Prostate gland (tissue), 2 donors: ENCODE measurements at places on chromosomes 1 and 21. TPM values are rescaled to one million over a fixed set of nuclear protein-coding genes. Genes with fewer than 3 reads are reported as not detected.

GRCh38 chr1:179545321-179545720 lies 30.4 kb downstream of the NPHS2 start:
- H3K27me3 ChIP-seq = no peaks in the 10 kb centered on the region
- no peak overlapping the region for H3K4me3 ChIP-seq
- H3K36me3 ChIP-seq = no peaks in the 10 kb centered on the region
- H3K27ac ChIP-seq = no peak overlapping the region
- no peak for DNase-seq

- no peak overlapping the region for H3K4me3 ChIP-seq
- H3K36me3 ChIP-seq = no peaks in the 10 kb centered on the region
- no peaks in the 10 kb centered on the region for H3K27me3 ChIP-seq
Measured at GRCh38 chr1:193086342-193086741, 18.9 kb downstream of the GLRX2 start.

DNA sequence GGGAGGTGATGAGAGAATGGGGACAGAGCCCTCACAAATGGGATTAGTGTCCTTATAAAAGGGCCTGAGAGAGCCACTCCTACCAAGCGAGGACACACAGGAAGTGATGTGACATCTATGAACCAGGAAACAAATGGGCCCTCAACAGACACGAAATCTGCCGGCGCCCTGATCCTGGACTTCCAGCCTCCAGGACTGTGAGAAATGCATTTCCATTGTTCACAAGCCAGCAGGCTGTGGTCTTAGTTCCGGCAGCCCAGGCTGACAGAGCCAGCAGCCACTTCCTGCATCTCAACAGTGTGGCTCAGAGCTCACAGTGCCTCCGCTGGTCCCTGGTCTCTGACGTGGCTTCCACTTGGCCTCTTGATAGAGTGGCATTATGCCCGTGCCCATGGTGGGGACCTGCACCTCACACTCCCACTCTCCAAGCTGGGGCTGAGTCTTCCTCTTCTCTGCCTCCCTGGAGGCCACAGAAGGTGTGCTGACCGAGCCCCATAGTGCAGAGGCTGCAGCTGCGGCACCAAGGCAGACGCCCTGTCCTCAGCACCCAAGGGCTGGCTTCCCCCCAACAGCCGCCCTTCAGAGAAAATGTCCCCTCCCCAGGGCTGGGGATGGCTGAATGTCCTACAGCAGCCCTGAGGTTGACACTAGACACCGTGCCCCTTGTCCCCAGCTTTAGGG lies 44.9 kb downstream of the ACOT7 start:
- H3K27me3 ChIP-seq = no peaks in the 10 kb centered on the region
- no peak for DNase-seq
- H3K4me3 ChIP-seq = no peak overlapping the region
- no peaks in the 10 kb centered on the region for H3K36me3 ChIP-seq
- no peak overlapping the region for H3K27ac ChIP-seq

DNA sequence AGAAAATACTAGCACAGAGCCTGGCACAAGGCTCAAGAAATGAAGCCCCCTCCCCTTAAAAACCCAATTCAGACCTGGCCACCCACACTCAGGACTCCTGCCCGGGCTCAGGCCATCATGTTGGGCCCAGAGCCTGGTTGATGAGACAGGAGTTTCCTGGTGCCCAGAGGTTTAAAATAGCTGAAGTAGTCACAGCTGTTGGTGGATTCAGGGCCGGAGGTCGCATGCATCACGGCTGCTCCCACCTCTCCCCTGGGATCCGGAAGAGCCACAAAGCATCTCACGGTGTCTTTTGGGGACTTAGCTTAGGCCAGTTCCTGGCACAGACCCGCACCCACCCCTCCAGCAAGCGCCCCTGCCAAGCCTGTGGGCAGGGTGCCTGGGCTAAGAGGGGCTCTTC lies 2.6 kb upstream of the PADI2 start:
- no peak overlapping the region for H3K27ac ChIP-seq
- peaks cover 3% of the 10 kb centered on the region for H3K4me1 ChIP-seq
- no peak for DNase-seq
- no peaks in the 10 kb centered on the region for H3K27me3 ChIP-seq

The HCRTR1 gene
- not detected for total RNA-seq

The NCMAP gene
- total RNA-seq = 2.0 TPM

The LRRC53 gene
- total RNA-seq = not detected
